ENCODE measurements at places on chromosomes 6 and 20. TPM values are rescaled to one million over a fixed set of nuclear protein-coding genes. Genes with fewer than 3 reads are reported as not detected.

GCLC gene
- 44.1 TPM for total RNA-seq

PRSS16 gene
- total RNA-seq: 5.5 TPM

CHRNA4 gene
- not detected for total RNA-seq

TRIM26 gene
- 24.3 TPM for total RNA-seq

ARFGAP1 gene
- 55.9 TPM for total RNA-seq

MYO6 gene
- total RNA-seq: 18.1 TPM

FAM83D gene
- total RNA-seq: 3.6 TPM

HLA-DMB gene
- 0.96 TPM for total RNA-seq

SF3B5 gene
- 101 TPM for total RNA-seq

DLL1 gene
- 1.7 TPM for total RNA-seq

PRICKLE4 gene
- total RNA-seq: not detected

CYP21A2 gene
- not detected for total RNA-seq

KCNQ2 gene
- not detected for total RNA-seq

HLA-DOB gene
- total RNA-seq: 0.72 TPM

CDH22 gene
- not detected for total RNA-seq
